ENCODE measurements at places on chromosomes 2 and 18.

- DNase-seq, result no peak
These were observed 158.6 kb downstream of the DYSF start for GRCh38 chr2:71611781-71612527.

- DNase-seq, result no peak
These were observed 150.6 kb downstream of the MYCN start for GRCh38 chr2:16090650-16091575.

- DNase-seq, result no peak
These were observed 10.2 kb upstream of the TEX261 start for GRCh38 chr2:71004857-71005256.

GRCh38 chr18:46740046-46740445 lies 16.8 kb downstream of the ST8SIA5 start:
- no peak for DNase-seq

- no peak for DNase-seq
These were observed 425 bp upstream of the SALL3 start for GRCh38 chr18:78979056-78979729.

DNA sequence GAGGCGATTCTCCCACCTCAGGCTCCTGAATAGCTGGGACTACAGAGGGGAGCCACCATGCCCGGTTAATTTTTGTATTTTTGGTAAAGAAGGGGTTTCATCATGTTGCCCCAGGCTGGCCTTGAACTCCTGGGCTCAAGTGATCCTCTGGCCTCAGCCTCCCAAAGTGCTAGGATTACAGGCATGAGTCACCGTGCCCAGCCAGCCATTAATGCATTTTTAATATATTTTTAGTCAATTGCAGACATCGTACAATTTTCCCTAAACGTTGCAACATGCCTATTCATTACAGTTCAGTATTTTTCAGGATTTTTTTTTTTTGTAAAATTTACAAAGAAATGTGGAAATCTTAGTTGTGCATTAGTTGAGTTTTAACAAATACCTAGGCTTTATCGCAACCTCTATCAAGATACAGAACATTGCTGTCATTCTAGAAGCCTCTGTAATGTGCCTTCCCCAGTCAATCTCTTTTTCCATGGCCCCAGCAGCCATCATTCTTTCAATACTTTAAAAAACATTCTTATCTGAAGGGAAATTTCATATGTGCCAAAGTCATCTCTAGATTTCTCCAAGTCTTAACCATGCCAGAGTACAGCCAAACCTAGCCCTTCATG lies 14.7 kb downstream of the NABP1 start:
- no peak for DNase-seq

DNA sequence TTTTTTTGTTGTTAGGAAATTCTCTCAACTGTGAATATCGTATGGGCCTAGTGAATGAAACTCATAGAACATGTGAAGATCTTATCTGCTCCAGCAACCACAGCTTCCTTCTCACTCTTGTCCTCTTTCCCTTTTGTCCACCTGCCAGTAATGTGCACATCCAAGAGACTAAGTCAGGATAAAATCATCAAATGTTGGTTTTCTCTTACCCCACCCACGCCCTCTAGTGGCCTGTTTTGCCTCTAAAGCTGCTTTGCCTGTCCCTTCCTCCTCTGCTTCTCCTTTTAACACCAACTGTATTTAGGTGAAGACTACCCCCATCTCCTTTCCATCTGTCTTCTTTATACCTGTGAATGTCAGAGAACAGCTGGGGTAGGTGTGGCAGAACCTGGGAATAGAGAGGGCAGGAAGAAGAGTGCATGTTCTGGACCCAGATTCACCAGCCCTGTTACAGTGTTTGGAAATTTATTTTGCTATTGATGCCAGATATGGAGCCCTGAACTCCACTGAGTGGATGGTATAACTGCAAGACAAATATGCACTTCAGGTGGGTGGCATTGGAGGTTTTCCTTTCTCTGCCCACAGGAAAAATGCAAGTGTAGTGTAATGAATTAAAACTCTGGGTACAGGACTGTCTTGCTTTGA lies 8.4 kb upstream of the MGAT5 start:
- peak; percentile 54 for DNase-seq

- no peak for DNase-seq
These were observed 32.0 kb downstream of the CENPO start for GRCh38 chr2:24824966-24825882.

- DNase-seq, result no peak
These were observed 536.1 kb upstream of the RAB6C start for GRCh38 chr2:129443235-129443864.

- no peak for DNase-seq
These were observed 261.2 kb downstream of the ALK start for GRCh38 chr2:29660201-29660600.

- no peak for DNase-seq
These were observed 89.3 kb upstream of the NCKAP5 start for GRCh38 chr2:133657591-133657990.

DNA sequence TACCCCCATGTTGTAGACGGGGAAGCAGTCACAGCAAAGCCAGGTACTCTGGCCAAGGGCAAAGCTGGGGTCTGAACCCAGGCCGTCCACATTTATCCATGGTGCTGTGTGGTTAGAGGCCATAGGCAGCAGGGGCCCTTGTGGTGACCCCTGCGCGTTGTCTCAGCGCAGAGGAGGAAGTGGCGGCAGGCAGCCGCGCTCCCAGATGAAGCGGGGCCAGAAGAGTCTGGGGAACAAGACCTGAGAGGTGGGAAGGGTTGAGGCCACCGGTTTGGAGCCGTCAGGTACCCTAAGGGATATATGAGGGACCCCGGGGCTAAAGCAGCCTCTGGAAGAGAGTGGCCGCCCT lies 770 bp downstream of the ZNF396 start:
- peak; percentile 57 for DNase-seq

- no peak for DNase-seq
These were observed 96.4 kb downstream of the ITGB1BP1 start for GRCh38 chr2:9326975-9327374.

DNA sequence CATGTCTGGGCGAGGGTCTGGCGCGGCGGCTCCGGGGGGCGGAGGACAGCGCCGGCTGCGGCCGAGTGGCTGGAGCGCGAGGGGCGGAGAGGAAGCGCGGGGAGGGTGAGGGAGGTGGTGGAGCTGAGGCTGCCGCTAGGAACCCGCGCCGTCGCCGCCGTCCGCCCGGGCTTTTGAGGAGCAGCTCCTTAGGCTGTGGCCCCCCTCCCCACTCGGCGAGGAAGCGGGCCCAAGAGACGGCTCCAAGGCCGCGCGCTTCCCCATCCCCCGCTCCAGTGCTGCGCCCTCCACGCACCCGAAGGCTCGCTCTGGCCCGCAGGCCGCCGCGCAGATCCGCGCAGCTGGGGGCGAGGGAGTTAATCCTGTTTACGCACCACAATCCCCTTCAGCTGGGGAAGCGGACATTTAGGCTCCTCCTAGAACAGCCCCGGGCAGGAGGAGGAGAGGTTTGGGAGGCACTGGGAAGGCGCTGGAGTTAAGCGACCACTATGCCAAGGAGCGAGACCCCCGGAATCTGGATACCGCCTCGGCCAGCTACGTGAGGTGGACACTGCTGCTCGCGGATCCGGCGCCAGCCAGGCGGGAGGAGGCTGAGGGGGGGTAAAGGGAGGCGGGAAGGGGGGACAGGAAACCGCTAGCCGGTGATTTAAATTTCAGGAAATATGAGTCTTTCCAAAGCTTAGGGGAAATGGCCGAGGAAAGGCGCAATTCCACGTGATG lies at the start of gene CNRIP1:
CNRIP1 (minus strand) TSS at position 552 of the 720 bp plus-strand sequence; CDS start at position 3, 549 bp downstream.
- DNase-seq, result peak; percentile 59

- DNase-seq, result no peak
These were observed 510.9 kb upstream of the NRP2 start for GRCh38 chr2:205171261-205171940.

GRCh38 chr2:150051004-150051403 lies 436.5 kb downstream of the RND3 start:
- DNase-seq, result no peak

- no peak for DNase-seq
These were observed 551.1 kb upstream of the CELF4 start for GRCh38 chr18:38116716-38117115.

- DNase-seq, result no peak
These were observed 221.1 kb upstream of the SALL3 start for GRCh38 chr18:78758496-78758895.

DNA sequence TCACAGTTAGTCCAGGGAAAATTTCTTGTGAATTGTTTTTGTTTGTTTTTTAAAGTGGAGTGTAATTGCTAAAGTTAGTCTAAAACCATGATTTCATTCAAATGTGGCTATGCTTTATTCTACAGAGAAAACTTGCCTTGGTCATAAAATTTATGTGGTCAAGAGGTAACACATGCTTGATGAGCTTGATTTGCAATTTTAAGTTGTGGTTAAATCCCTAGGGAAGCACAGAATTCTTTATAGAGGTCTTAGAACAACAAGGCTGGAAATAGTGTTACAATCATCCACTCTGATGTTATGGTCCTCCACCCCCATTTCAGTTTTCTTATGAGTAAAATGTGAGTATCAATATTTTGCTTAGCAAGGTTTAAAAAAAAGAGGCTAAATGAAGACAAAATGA lies 359.6 kb downstream of the NRXN1 start:
- no peak for DNase-seq

DNA sequence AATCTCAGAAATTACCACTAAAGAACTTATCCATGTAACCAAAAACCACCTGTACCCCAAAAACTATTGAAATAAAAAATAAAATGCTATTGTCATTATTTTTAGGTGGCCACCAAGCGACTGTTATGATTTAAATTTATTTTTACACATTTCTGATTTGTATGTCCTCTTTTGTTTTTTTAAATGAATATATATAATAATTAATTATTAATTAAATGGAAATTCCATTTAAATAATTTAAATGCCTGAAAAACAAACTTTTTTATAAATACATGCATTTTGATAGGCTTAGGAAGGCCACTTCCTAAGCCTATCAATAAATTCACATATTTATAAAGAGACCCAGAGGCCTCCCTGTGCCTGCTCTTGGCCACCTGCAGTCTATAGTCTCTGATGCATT lies 52.2 kb downstream of the CYB5A start:
- no peak for DNase-seq

DNA sequence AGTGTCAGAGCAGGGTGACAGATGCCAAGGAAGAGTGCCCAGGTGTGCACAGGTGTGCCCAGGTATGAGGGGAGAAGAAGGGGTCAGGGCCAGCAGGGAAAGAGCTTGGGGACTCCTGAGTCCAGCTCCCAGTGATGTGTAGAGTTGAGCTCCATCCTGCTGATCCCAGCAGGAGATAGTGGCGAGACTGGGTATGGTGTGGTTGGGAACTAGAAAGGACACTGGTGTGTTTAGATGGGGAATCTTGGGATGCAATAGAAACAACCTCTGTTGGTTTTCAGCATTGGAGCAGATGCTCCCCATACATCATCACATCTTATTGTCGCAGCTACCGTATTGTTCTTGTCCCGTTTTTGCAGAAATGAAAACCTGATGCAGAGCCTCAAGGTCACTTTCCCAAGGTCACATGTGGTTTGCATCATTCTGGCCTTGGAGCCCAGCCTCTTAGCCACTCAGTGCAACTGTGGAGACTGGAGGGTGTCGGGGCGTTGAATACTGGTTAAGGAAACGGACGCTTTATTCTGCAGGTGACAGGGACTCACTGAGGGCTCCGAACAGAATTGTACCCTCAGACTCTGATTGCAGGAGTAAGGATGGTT lies 166.7 kb downstream of the AGAP1 start:
- DNase-seq, result no peak

- DNase-seq, result no peak
These were observed 41.7 kb downstream of the HPCAL1 start for GRCh38 chr2:10344105-10345066.

DNA sequence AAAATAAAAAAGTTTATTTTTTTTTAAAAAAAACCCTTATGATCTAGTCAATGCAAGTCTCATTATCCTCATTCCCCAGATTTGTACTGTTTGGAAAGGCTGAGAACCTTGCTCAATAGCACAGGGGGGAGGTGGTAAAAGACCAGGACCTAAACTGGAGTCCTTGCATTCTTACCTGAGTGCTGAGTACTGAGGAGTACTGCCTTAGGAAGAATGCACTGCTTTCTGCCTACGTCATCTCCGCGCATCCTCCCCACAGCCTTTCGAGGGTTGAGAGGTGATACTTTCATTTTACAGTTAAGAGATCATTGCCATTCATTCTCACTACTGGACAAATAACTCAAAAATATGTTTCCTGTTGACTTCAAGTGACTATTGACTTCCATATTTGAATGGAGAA lies 73.8 kb downstream of the MAP3K20 start:
- DNase-seq, result no peak

DNA sequence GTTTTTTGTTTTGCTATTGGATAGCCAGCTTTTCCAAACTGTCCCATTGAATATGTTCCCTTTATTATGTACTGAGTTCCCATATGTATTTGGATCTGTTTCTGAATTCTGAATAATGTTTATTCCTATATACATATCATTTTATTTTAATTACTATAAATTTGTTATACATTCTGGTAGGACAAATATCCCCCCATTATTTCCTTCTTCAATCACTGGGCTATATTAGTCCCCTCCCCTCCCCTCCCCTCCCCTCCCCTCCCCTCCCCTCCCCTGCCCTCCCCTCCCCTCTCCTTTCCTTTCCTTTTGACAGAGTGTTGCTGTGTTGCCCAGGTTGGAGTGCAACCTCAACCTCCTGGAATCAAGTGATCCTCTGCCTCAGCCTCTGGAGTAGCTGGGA lies 26.3 kb downstream of the RAB3GAP1 start:
- no peak for DNase-seq

DNA sequence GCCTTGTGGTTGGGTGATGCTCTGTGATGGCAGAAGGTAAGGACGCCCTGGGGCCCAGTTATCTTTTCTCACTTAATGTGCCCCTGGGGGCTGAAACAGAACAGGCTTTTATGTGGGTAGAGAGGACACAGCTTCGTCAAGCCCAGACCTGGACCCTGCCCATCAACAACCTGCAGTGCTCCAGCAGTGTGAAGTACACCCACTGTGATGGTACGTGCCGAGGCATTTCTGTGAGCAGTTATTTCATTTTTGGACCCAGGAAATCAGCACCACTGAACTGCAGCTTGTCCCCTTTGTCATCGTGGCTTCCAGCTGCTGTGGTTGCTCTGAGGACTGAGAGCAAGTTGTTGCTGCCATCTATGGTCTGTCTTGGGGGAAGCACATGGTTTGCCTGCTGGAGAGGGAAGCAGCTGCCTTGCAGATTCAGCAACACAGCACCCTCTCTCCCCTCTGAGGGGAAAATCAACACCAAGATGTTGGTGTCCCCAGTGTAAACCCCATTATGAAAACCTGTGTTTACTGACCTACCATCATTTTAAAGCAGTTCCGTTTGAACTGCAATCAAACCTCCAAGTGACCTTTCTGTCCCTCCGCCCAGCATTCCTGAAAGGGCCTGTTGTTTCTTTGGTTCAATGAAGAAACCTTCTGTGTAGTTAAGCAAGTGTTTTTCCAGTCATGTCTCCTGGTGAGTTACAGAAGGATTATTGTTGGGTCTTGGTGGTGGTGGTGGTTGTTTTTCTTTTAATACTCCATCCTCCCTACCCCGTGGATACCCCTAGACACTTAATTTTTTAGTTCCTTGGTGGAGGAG lies 158.2 kb downstream of the MGAT5 start:
- DNase-seq, result peak; percentile 73

Data from NCI-H510A treated with DMSO at 0.1 percent for 48 hours (cell line).